Naive thymus-derived CD8-positive, alpha-beta T cell (primary cell): ENCODE measurements at places on chromosomes 1 and 21. TPM values are rescaled to one million over a fixed set of nuclear protein-coding genes. Genes with fewer than 3 reads are reported as not detected.

THAP3 gene
- 28.7 TPM for total RNA-seq

TNFAIP8L2 gene
- 31.5 TPM for total RNA-seq

DNA sequence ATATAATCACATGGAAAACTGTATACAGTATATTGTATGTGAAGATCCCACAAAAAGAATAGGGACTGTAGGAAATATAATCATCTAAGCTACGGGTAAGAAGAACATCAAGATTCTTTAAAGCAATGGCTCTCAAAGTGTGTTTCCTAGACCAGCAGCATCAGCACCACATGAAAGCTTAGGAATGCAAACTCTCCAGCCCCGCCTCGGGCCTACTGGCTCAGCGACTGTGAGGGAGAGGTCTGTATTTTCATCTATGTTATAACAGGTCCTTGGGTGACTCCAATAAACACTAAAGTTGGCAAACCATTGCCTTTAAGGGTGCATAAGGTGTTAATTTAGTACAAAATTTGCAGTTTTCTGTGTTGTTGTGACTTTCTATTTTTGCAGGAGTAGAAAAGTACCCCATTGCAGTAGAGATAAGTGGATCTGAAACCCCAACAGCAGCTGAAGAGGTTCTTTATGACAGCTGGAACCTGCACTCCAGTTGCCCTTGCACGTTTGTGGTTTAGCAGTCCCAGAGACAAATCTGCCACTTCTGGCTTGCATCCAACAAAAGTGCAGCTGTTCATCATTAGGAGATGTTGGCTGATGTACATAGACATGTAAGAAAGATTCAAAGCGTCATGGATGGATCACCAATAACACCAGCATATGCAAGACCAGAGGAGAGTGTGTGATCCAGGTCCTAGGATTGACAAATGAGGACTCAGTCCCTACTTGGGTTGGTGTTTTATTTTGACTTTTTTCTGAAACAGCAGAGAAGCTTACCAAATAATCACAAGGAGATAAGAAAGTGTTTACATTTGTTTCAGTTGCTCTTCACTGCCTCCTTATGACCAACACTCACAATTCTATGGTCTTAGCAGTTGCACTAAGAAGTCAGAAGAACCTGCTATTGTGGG is 15.9 kb upstream of the IFNAR1 start:
- no peak for DNase-seq

DNA sequence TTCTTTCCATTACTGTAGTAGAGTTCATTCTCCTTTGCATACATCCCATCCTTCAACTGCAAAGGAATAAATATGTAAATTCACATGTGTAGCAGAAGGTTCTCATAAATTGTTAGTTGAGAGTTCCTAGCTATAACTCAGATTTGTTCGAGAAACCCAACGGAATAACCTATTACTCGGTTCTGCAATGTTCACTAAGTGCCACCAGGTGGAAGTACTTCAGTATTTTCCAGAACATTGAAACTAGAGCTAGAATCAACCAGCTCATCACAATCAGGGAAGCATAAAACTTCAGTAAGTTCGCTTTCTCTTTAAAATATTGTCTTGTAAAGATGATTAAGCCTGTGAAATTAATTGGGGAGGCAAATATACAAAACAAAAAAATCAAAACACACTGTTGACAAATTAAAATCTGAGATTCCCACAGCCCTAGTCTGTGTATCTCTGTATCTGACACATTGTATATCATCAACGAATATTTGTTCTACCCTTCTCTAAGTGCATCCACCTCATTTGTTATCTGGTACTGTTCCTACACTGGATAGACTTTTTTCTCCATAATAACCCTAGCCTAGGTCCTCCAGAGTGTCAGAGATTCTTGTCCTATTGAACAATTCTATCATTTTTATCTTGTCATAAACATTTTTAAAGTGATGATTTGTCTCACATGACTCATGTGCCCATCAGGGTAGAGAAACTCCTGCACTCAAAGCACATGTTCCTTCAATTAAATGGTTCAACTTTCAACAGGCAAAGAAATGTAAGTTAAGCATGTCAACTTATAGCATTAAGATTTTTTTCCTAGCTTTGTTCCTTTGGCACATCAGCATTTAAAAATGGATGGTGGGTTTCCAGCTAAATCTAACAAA is 31.9 kb downstream of the MROH9 start:
- DNase-seq, result no peak

DNA sequence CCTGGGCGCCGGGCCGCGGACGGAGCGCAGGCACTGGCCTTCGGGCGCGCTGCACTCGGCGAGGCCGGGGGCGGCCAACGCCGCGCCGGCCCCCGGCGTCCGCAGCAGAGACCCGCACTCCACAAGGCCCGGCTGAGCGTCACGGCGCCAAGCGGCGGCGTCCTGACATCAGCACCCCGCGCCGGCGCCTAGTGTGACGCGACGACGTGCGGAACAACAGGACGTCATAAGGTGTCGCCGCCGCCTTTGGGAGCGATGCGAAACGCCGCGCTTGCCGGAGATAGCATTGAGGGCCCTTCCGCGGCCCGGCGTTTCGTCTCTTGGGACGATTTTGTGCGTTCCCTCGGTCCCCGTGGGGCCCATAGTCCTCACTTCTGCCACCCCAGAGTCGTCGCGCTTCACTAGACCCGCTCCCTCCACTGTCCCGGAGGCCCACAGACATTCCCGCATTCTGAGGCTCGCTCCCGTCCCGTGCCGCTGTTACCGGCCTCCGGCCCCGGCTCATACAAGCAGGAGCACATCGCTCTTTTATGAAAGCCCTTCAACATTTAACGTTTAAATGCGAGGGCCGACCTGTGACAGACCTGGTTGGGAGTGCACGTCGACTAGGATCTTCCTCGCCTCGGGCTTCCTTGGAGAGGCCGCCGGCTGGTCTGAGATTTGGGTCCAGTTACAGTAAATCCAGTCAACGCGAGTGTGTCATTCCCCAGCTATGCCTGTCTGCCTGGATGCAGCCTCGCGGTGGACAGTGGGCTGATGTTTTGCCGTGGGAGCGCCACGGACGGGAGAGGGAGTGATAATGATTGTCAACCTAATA is at the start of gene SSU72:
Gene SSU72 (minus strand): TSS at position 143 of the 817 bp plus-strand sequence. CDS start 306 bp downstream, outside the sequence.
- peak; percentile 90 for DNase-seq

PTPRF gene
- total RNA-seq, result not detected

- no peak for DNase-seq
These were observed 9.3 kb downstream of the MPZ start for GRCh38 chr1:161300478-161300877.

LCE1D gene
- not detected for total RNA-seq

RGS13 gene
- total RNA-seq, result not detected

DNA sequence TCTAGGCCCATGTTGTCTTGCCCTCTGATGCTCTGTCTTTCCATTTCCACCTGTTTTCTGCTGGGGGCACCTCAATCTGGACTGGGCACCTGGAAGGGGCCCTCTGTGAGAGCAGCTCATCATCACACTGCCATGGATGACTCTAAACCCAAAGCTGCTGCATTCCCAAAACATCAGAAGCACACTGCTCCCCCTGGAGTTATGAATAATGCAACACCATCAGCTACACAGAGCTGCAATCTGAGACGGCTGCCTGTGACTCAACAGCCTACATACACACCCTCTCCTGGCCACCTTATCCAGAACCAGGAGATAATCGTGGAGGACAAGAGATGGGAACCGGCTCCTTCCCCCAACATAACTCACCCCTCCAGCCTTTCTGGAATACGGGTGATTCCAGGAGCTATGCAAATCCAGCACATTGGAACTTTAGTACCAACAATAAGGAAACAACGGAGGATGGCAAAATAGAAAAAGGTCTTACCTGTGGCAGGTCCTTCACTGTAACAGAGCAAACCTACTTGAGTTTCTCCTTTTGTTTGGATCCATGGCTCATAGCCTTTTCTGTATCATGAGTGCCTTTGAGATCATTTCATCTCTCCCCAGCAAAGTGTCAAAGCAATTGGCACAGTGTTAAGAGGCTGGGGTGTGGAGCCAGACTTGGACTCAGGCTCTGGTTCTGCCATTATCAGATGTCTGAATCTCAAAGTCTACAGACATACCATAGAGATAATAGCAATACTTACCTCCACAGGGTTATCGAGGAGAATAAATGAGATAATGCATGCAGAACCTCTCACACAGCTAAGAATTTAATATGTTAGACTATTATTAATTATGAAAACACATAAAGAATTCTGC is 29.3 kb downstream of the AK2 start:
- no peak for DNase-seq

SAMD13 gene
- total RNA-seq, result 1.2 TPM

DNA sequence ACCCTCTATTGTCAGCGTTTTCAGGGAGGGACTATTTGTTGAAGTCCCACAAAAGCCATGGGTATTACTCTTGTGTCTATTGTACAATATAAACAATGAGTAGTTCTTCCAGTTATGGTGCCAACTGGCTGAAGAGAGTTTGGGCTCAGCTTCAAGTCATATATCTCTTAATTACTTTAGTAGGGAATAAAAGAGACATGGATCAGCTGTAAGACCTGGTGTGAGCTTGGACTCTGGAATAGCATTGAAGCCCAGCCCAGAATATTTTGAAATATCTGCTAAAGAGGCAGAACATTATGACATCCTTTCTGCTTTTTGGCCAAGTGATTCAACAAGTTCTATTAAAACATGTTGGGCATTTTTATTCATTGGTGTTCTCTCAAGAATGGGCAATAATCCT is 224.9 kb downstream of the BACH1 start:
- no peak for DNase-seq

SPRR2E gene
- total RNA-seq, result not detected

DAB1 gene
- total RNA-seq, result 0.42 TPM

GRCh38 chr1:110092991-110093390 is 19.3 kb upstream of the UBL4B start:
- no peak for DNase-seq

- no peak for DNase-seq
These were observed 563.4 kb upstream of the PLXNA2 start for GRCh38 chr1:208807446-208808127.

- no peak for DNase-seq
These were observed 20.4 kb upstream of the PADI2 start for GRCh38 chr1:17139637-17140036.

- no peak for DNase-seq
These were observed 107.6 kb downstream of the TSEN15 start for GRCh38 chr1:184158896-184159681.

DNA sequence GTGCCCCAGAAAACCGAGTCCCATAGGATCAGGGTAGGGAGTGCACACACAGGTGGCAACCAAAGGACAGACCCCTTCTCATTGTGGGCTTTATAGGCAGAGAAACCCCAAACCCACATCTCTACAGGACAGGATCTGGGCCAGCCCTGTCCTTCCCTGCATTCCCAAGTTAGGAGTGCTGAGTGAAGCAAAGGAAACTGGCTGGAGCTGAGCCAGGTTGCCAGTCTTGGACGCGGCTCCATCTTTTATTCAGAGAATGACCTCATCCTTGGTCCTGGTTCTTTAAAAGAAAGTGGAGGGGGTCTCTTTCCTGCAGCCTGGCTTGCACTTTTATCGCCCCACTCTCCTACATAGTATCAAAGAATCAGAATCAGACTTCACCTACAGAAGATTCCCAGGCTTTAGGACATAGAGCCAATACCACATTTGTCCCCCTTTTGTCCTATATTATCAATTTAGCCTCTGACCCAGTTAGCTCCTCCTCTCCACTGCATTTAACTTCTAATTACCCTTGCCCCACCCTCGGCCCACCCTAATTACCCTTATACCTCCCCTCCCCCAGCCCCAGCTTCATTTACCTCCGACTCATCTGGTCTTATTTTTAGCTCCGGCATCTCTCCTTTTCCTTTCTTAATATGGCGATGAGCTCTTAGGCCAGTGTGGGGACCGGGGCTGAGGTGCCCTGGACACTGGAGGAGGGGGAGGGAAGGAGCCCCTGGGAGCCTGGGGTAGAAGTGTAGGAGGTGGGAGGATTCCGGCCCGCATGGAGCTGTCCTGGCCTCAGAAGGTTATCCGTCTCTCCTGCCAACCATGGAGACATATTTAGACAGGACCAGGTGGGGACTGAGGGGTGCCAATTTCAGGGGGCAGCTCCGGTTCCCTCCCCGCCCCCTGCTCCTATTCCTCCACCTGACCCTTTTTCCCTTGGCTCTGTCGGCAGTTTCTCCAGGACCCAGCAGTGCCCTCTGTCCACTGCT is at the start of gene CASQ1:
Gene CASQ1 (plus strand): TSS at position 927 of the 977 bp plus-strand sequence. CDS start 177 bp downstream, outside the sequence.
- DNase-seq, result no peak

DNA sequence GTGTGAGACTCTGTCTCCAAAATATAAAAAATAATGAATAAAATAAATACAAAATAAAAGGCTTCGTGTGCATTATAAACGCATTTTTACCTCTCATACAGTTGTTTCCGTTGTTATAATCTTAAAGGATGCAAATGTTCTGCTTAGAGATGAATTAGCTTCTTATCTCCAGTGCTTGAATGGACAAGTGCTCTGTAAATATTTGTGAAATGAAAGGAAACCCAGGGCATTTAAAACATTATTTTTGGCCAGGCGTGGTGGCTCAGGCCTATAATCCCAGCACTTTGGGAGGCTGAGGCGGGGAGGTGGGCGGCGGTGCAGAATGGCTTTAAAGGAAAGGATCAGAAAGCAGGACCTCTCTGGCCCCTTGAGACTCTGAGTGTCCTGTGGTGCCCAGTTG is 94.5 kb downstream of the HUNK start:
- DNase-seq, result no peak

DNA sequence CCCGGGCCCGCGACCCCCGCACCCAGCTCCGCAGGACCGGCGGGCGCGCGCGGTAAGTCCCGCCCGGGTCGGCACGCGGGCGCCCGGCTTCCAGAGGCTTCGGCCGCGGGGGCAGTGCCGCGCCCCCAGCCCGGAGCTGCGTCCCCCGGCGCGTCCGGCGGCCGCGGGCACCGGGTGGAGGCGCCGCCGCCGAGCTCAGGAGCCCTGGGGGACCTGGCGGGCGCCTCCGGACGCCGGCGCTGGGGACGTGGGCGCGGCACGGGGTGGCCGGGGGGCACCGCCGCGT is 227 bp downstream of the NBL1 start:
- DNase-seq, result no peak

GRCh38 chr1:212496682-212497081 is 64.0 kb downstream of the NENF start:
- no peak for DNase-seq

DNA sequence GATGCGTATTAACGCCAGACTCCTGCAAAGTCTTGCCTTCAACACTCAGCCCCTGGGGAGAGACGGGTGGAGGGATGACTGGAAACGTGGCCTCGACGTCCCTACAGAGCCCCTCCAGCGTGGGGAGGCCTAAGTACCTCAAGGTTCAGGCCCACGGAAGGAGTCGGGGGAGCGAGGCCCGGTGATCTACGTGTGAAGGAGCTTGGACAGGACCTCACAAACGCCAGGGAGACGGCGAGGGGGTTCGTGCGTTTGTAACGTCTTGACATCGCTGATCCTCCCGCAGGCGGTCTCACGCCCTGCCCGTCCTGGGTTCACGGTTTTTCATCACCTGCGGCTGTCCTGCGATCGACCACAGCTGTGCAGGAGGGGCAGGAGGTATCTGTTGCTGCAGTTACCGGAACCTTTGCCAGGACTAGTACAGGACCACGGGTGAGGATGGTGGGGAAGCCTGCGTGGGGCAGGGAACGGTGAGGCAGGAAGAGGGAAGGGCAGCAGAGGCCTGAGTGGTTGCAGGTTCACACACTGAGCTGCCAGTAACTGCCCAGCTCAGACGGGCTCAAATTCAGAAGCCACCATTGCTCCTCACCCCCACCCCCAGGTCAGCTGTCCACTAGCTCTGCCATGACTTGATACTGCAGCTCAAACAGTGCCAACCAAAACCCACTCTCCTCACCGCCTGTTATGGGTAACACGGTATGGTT is 889 bp upstream of the CCNL2 start:
- no peak for DNase-seq
